Foreskin melanocyte (primary cell): ENCODE measurements at places on chromosomes 5 and 9.

GRCh38 chr5:52825826-52826225 is 38.1 kb downstream of the ITGA1 start:
- no peak for DNase-seq

- no peak for DNase-seq
Measured at GRCh38 chr5:155822177-155822576, 504.8 kb upstream of the SGCD start.

- no peak for DNase-seq
Measured at GRCh38 chr9:16068476-16068875, 515.6 kb downstream of the CCDC171 start.

DNA sequence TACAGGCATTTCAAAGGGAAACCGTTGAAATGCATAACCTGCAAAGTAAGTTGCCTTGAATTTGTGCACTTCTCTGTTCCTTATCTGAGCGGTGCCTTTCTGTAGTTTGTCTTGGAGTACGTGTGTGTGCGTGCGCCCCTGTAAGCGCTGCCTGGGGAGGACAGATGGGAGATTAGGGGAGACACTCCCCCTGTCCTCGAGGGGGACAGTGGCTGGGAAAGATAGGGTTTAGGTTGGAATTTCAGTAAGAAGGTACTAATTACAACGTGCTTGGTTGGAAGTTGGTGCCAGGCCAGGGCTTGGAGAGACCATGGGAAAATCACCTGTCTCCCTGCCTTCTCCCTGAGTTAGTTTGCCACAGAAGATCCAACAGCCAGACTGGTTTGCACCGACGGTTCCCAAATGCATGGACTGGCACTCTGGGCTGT is 73.2 kb downstream of the PIK3R1 start:
- DNase-seq = no peak
